Adrenal gland (tissue), 19 donors: ENCODE measurements at places on chromosomes 6 and 20. TPM values are rescaled to one million over a fixed set of nuclear protein-coding genes. Genes with fewer than 3 reads are reported as not detected.

- no peak for DNase-seq
Observed at GRCh38 chr20:16201191-16201590, 372.1 kb downstream of the KIF16B start.

LGSN gene
- not detected for total RNA-seq

MRPS10 gene
- total RNA-seq, result 43.2 TPM

CDSN gene
- total RNA-seq, result not detected

- no peak for DNase-seq
Observed at GRCh38 chr20:59217173-59217572, 53.6 kb downstream of the ZNF831 start.

DNA sequence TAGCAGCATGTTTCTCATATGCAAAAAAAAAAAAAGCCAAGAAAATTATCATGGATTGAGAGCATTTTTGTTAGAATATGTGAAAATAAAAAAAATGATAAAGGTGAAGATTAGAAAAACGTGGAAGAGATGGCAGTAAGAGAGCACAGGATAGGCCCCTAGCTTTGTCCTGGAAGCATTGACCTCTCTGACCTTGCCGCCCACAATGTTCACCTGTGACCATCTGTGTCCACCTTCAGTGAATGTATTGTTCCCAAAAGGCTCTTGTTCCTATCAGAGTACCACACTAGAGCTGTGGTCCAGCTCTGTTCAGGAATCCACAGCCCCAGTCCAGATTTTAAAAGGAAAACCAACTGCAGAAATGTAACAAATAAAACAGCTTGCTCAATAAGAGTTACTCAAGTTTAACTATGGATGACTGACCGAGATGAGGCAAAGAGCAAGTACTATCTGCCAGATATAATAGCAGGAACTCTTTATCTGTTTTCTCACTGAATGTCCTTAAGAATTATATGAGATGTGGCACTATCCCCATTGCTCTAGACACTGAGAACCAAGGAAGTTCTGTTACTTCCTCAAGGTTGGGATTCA, 287.7 kb upstream of the STXBP5 start:
- no peak for DNase-seq

DNA sequence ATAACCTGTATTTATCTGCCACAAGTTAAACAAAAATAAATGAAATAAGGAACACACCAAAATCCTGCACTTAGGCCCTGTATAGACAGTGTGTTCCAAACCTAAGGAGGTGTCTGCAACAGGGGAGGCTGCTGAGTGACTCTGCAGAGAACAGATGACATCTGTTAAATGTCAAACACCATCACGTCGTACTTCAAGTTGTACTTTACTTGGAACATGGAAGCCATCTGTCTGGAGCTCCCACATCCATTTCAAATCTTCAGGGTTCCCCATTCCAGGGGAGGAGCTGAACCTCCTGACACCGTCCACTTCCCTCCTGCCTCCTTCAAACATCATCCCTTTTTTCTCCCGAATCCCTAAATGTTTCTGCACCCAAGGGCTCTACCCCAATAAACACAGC, 1.8 kb upstream of the MAP7 start:
- no peak for DNase-seq

PHACTR3 gene
- 1.1 TPM for total RNA-seq

DNA sequence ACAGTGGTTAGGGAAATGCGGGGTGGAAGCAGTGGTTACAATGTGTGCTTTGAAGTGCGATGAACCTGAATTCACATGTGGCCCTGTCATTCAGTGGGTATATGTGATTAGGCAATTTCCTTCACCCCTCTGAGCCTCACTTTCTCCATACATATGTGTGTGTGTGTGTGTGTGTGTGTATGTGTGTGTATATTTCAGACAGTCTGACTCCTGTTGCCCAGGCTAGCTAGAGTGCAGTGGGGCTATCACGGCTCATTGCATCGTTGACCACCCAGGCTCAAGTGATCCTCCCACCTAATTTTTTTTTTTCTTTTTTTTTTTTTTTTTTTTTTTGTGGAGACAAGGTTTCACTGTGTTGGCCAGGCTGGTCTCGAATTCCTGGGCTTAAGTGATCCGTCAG, 6.3 kb downstream of the PPP1R14C start:
- DNase-seq, result no peak

DNA sequence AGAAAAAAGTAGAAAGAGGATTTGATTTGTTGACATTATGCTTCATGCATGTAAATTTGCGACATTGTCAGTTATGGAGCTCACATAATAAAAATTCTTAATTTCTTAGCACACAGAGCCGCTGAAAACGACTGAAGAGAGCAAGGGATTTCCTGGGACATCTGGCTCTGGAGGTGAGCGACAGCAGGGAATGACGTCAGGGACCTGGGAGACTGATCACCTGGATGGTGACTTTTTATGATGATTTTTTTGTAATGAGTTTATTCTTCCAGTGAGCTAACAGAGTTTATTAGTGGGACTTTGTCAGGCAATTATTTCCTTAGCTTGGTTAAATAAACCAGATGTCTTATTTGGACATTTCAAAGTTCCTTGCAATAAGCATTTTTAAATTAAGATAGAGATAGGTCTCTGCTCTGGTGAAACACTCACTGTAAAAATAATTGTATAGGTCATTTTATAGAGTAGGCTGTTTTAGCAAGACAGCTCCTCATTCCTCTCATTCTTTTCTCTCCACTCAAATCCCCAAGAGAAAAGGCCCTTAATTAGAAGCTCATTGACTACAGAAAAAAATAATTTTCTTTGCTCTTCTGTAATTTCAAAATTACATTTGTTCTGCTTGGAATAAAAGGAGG, 19.4 kb downstream of the TMEM200A start:
- DNase-seq, result no peak

MDFI gene
- 11.3 TPM for total RNA-seq

GRCh38 chr6:33392595-33392948, 949 bp downstream of the KIFC1 start:
- no peak for DNase-seq

DNA sequence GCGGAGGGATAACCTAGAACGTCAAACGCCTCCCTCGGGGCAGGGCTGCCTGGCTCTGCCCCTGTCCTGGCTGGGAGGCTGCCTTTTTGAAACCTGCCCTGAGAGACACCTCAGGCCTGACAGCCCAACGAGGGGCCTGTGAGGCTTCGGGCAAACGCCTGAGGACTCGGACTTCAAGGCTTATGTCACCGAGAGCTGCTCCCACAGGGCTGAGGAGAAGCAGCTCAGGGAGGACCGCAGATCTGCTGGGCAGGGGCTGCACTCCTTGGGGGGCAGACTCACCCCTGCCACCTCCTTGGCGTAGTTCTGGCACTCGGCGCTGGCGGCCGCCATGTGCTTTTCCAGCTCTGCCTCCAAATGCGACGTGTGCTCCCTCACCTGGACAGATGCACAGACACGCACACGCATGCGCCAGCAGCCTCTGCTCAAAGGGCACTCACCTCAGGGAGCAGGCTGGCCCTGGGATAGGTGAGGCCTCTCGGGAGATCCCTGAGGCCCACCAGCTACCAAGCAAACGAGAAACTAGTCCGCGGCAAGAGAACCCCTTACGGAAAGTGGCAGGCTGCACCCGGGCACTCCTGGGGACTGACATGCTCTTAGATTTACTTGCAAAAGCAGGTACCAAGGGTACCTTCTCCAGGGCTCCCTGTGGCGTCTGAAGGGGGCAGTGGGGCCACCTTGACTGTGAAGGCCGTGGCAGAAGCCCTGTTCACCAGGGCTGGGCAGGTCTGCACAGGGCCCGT, 49.6 kb downstream of the DSTN start:
- DNase-seq, result peak; percentile 17

COL19A1 gene
- 0.07 TPM for total RNA-seq

DNA sequence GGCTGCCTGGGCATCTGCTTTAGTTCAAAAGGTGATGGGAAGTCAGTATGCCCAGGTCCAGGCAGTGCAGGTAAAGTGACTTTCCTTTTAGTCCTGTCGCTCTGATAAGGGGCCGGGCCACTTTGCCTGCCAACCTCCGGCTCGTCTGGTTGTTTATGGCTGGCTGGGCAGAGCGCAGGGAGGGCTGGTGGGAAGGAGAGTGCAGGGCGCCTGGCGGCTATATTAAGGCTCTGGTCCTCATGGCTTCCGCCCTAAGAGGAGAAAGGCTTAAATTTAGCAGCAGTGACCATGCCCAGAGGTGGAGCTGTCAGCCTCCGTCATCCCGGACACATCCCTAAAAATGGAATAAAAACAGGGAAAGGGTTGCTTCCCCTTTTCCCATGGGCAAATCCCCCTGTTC, 14.6 kb downstream of the GATA5 start:
- no peak for DNase-seq

- DNase-seq, result no peak
Observed at GRCh38 chr20:63501818-63502670, 3.2 kb upstream of the EEF1A2 start.

DNA sequence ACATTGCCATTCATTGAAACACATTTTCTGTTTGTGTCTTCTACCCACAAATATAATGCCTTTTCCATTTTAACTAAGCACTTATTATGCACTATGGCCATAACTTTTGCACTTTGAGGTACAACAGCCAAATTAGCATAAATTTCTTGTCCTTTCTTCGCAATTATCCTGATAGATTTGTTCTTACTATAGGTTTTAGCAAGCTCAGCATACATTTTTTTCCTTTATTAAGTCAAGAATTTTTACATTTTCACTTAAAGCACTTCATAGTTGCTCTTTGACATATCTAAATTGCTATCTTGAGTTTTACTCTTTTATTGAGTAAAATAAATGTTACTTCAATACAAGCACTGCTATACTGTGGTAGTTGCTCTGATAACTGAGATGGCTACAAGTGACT, 5.8 kb downstream of the DEFB114 start:
- DNase-seq, result no peak

HTR1E gene
- not detected for total RNA-seq

TMEM217 gene
- total RNA-seq, result 7.9 TPM

DNA sequence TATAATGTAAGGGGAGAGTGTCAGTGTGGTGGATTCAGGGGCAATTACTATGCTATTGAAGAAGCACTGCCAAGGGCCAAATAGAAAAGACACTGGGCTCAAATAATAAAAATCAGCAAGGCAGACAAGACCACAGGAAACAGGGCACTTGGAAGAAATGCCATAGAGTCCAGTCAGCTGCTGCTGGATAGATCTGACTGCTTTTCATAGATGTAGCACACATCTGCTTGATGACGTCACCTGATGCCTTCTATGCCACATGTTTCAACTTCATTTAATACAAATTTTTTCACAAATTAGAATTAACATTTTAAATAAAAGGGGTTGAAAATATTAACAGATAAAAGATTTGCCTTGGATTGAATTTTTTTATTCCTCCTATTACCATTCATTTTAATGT, 23.9 kb upstream of the AHI1 start:
- DNase-seq, result no peak

GRCh38 chr20:44485830-44486198, 10.1 kb downstream of the TTPAL start:
- no peak for DNase-seq

GRCh38 chr20:33400812-33401183, 521 bp downstream of the CDK5RAP1 start:
- DNase-seq, result no peak

MCCD1 gene
- not detected for total RNA-seq

- DNase-seq, result peak; percentile 77
Observed at GRCh38 chr20:57654363-57654997, 34.3 kb upstream of the ZBP1 start.

DNA sequence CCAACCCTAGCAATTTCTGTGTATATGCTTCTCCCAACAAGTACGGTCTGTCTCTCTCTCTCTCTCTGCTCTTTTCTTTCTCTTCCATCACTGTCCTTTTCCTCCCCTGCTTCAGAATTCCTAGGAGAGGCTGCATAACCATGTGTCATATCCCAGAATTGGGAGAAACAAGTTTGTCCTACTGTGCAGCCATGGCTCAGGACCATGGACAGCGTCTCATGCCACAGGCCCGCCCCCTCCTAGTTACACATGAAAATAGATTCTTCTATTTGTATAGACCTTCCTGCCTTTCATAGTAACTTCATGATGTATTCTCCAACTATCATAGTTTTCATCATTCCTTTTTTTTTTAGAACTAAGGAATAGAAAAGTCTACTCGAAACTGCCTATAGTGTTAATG, 98.0 kb downstream of the FNDC1 start:
- no peak for DNase-seq

- peak; percentile 88 for DNase-seq
Observed at GRCh38 chr6:31660381-31661261, at the start of gene C6orf47. TSS of gene C6orf47 (minus strand) at chr6:31660778. CDS start at chr6:31659947, 831 bp downstream.

- DNase-seq, result no peak
Observed at GRCh38 chr20:45935416-45936046, 1.0 kb downstream of the PCIF1 start.

DNA sequence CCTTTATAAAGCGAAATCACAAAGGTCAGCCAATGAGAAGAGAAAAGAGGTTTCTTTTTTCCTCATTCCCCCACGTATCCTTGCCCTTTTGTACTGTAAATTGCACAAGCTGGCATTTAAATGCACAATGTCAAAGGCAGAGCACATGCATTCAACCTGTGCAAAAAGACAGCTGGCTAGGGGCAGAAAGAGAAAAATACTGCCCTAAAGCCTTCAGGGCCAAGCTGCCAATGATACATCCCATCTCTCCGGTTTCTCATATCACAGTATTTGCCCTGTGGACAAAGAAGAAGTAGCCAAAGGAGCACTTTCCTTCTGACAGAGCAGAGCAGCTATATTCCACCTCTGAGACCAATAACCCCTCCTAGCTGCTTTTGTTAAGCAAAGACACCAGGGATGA, 219.2 kb downstream of the TRDN start:
- DNase-seq, result no peak

CST4 gene
- total RNA-seq, result not detected

WFDC10B gene
- not detected for total RNA-seq

DNA sequence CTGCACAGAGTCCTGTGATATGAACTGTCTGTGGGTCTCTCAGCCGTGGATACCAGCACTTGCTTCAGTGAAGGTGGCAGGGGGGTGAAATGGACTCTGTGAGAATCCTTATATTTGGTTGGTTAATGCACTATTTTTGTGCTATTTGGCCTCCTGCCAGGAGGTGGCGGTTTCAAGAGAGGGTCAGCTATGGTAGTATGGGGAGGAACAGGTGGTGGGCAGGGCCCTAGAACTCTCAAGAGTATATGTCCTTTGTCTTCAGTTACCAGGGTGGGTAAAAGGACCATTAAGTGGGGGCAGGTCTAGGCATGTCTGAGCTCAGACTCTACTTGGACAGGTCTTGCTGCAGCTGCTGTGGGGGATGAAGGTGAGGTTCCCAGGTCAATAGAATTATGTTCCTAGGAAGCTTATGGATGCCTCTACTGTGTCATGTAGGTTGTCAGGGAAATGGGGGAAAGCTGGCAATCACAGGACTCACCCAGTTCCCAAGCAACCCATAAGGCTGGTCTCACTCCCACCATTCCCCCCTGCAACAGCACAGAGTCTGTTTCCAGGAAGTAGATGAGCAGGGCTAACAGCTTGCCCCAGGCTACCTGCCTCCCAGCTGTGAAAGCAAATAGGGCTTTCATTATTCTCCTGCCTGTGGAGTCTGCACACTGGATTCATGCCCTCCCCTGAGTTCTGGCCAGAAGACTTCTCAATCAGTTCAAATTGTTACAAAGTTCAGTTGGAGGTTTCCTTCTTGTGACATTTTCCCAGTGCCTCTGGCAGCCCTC, 56.8 kb upstream of the PHIP start:
- no peak for DNase-seq

DNA sequence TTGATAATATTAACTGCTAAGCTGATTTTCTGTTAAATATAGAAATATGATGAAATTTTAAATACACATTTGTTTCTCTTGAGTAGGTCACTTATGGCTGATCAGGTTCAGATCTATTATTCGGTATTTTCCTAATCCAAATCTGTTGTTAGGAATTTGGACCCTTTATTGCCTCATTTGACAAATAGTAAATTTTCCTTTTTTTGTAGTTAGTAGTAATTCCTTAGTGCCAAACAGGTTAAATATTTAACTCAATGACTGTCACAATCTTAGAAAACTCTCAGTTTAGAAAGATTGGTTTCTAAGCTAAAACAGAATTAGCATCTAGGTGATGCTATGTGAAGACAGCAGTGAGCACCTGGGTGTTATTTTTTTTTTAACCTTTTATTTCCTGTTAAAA, 1598.9 kb downstream of the KHDRBS2 start:
- DNase-seq, result no peak
